Esophagus squamous epithelium (tissue), 5 donors: ENCODE measurements at places on chromosomes 5 and 9.

DNA sequence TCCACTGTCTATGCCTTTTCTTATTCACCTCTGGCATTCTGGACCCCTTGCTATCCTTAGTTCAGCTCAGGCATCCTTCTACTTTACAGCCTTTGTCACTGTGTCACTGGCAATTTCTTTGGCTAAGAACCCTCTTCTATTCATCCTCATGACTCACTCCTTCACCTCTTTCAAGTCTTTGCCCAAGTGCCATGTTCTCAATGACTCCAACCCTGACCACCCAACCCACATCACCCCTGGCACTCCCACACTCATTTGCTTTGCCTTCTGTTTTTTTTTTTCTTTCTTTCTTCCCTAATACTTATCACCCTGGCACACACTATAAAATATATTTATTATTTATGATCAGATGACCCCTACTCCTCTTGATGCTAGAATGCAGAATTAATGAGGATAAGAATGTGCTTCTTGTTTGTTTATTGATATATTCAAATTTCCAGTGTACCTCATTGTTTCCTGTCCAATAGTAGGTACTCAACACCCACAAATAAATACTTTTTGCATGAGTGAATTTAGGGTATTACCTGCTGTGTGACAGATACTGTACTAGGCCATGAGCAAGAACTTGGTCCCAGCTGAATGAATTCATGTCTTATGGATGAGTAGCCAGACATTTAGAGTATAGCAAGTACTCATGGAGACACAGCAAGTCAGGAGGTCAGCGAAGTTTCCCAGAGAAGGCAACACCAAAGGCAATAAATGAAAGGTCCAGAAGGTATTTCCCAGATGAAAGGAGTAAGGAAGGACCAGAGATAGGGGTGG, 236.1 kb downstream of the PAPPA start:
- no peak for DNase-seq

GRCh38 chr5:143153332-143154119, 250.0 kb downstream of the NR3C1 start:
- DNase-seq: no peak

GRCh38 chr9:129422843-129423192, 198.1 kb downstream of the C9orf50 start:
- DNase-seq: no peak

DNA sequence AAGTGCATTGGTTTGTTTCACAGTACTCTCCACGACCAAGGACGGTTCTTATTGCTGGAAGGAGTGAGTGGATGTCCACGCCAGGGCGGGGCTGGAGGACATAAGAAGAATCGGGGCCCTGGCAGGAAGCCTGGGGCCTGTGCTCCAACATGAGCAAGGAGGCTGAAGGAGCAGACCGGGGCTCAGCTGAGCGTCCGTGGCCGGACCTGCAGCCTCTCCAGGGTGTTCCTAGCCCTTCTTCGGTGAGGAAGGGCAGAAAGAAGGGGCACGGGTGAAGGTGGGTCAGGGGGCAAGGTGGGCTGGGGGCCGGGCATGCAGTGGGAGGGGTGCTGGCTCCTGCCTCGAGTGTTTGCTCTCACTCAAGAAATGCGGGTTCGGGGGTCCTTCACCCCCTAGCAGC, 18.1 kb downstream of the FAM78A start:
- no peak for DNase-seq

DNA sequence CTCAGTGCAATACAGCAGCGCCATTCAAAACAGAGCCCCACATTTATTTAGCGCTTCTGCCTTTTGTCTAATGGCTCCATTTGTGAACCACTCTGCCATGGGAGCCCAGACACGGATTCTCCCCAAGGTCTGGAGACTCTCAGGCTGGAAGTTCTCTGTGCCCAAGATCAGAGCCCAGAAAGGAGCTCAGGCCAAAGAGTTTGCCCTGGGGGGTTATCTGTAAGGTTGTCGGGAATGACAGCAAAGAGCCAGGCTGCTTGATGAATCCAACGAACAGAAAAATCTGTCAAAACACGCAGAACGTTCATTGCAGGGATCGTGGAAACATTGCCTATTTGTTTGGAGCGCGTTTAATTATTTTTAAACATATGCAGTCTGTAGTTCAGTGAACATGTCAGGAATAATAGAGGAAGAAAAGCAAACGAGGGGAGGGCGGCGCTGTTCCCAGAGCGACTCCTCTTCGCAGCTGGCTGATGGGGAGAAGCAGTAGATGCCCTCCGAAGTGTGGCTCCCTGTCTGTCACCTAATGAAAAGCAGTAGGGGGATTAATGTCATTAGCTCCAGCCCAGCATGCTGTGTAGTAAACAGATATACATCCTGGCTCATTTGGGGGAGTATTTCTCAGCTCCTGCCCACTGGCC, 464.9 kb upstream of the MPDZ start:
- no peak for DNase-seq

- no peak for DNase-seq
These were observed 77.3 kb downstream of the MAMDC2 start for GRCh38 chr9:70120834-70121510.
